ENCODE measurements at places on chromosomes 5 and 9. TPM values are rescaled to one million over a fixed set of nuclear protein-coding genes. Genes with fewer than 3 reads are reported as not detected.

The RANBP17 gene
- total RNA-seq: 22.5 TPM

The GLIPR2 gene
- 101 TPM for total RNA-seq

The RNF180 gene
- total RNA-seq: 6.4 TPM

The UTP15 gene
- total RNA-seq: 18.4 TPM

The GLRA1 gene
- not detected for total RNA-seq

The SHOC1 gene
- not detected for total RNA-seq
